ENCODE measurements at places on chromosomes 16 and 17. TPM values are rescaled to one million over a fixed set of nuclear protein-coding genes. Genes with fewer than 3 reads are reported as not detected.
A peak's percentile ranks its signal among the peaks of the same experiment; 100 is the strongest.

DNA sequence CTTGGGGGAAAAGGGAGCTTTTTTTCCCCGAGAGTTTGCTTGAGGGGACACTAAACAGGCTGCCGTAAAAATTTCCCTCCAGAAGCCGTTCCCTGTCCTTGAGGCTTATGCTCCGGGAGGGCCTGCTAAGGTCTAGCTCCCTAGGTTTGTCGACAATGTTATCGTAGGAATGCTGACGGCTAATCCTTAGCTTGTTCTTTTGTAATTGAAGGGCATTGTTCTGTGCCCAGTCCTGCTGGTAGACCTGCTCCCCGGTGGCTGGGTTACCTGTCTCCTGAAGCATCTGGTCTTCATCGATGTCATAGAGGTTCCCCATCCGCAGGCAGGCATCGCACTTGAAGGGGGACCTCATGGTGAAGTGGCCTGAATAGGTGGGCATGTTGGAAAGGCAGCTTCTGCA, 418.7 kb downstream of the GRIN2A start:
- H3K4me1 ChIP-seq = no peaks in the 10 kb centered on the region
- H3K27me3 ChIP-seq = no peaks in the 10 kb centered on the region
- no peaks in the 10 kb centered on the region for H3K36me3 ChIP-seq
- no peak for DNase-seq
- no peak overlapping the region for H3K4me3 ChIP-seq
- H3K27ac ChIP-seq = no peak overlapping the region

- peaks cover 15% of the 10 kb centered on the region for H3K4me1 ChIP-seq
- DNase-seq = peak; percentile 88
- H3K27ac ChIP-seq = peak overlapping the region; percentile 96
- peaks cover 14% of the 10 kb centered on the region for H3K27me3 ChIP-seq
Observed at GRCh38 chr17:7383742-7384488, 3.0 kb downstream of the TNK1 start.

GRCh38 chr17:16447676-16448075, 32.3 kb downstream of the TRPV2 start:
- H3K36me3 ChIP-seq = peaks cover 39% of the 10 kb centered on the region
- peaks cover 11% of the 10 kb centered on the region for H3K4me1 ChIP-seq
- no peak for DNase-seq
- no peaks in the 10 kb centered on the region for H3K27me3 ChIP-seq

- peaks cover 32% of the 10 kb centered on the region for H3K4me1 ChIP-seq
- H3K27me3 ChIP-seq = no peaks in the 10 kb centered on the region
- H3K36me3 ChIP-seq = peaks cover 22% of the 10 kb centered on the region
- H3K27ac ChIP-seq = peak overlapping the region; percentile 29
- no peak for DNase-seq
Observed at GRCh38 chr16:67658849-67659674, 998 bp downstream of the ACD start.

DNA sequence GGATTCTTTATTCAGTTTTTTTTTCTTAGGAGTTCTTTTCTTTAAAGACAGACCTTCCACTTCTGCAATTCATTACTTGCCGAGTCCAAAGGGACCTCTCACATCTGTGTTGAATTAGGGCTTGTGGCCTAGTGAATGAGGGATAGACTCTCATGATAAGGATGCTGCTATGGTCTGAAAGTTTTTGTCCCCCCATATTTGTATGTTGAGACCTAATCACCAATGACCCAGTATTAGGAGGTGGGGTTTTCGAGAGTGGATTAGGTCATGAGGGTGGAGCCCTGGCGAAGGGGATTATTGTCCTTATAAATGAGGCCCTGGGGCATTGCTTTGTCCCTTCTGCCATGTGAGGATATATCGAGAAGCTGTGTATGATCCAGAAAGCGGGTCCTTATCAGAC, 9.5 kb downstream of the KRT12 start:
- no peaks in the 10 kb centered on the region for H3K36me3 ChIP-seq
- H3K27ac ChIP-seq = no peak overlapping the region

DNA sequence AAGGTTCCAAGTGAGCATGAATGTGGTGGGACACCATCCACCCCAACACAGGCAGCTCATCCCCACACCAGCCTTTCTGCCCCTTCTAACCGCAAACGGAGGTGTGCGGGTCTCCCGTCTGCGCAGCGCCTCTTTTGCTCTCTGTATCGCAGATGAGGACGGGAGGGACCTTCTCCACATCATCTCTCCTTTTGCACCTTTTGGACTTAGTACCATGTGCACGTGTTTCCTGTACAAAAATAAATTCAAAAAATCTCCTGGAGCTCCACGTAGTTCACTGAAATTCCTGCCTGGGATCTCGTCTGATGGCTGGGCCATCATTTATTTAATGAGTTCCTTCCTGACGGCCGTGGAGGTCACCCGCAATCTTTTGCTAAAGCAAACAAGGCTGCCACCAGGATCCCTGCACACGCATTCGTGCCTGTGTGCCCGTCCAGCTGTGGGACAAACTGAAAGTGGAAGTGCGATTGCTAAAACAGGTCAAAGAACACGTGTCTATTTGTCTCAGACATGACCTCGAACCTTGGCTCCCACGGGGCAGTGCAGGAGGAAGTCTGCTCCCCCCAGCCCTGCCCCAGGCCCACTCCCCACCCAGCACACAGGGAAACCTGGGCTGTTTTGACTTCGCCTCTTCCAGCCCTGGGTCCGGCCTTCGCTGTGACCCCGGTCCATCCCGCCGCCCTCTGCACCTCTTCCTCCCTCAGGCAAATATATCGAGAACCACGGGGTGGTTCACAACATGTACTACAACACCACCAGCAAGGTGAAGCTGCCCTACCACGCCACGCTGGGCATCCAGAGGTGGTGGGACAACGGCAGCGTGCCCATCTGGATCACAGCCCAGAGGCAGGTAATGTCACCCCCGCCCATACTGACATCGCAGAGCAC, 2.3 kb downstream of the ENPP7 start:
- H3K4me3 ChIP-seq = peak overlapping the region; percentile 67
- H3K36me3 ChIP-seq = no peaks in the 10 kb centered on the region
- peaks cover 2% of the 10 kb centered on the region for H3K27me3 ChIP-seq
- DNase-seq = no peak

- no peak overlapping the region for H3K27ac ChIP-seq
- peaks cover 8% of the 10 kb centered on the region for H3K4me1 ChIP-seq
- H3K27me3 ChIP-seq = peaks cover 7% of the 10 kb centered on the region
- DNase-seq = no peak
- no peaks in the 10 kb centered on the region for H3K36me3 ChIP-seq
Observed at GRCh38 chr17:43702637-43703036, 40.9 kb upstream of the MEOX1 start.

Gene CHMP1A
- 75.3 TPM for total RNA-seq

Gene BCL6B
- total RNA-seq = not detected

Gene GP1BA
- not detected for total RNA-seq
